ENCODE measurements at places on chromosomes 6 and 20.

- DNase-seq: no peak
Measured at GRCh38 chr20:19249106-19249879, 36.9 kb downstream of the SLC24A3 start.

- DNase-seq: no peak
Measured at GRCh38 chr6:106372838-106373501, 12.5 kb downstream of the CRYBG1 start.

- DNase-seq: no peak
Measured at GRCh38 chr6:26152226-26153101, 65.2 kb downstream of the HFE start.

- no peak for DNase-seq
Measured at GRCh38 chr6:147738516-147739162, 230.1 kb downstream of the SAMD5 start.

DNA sequence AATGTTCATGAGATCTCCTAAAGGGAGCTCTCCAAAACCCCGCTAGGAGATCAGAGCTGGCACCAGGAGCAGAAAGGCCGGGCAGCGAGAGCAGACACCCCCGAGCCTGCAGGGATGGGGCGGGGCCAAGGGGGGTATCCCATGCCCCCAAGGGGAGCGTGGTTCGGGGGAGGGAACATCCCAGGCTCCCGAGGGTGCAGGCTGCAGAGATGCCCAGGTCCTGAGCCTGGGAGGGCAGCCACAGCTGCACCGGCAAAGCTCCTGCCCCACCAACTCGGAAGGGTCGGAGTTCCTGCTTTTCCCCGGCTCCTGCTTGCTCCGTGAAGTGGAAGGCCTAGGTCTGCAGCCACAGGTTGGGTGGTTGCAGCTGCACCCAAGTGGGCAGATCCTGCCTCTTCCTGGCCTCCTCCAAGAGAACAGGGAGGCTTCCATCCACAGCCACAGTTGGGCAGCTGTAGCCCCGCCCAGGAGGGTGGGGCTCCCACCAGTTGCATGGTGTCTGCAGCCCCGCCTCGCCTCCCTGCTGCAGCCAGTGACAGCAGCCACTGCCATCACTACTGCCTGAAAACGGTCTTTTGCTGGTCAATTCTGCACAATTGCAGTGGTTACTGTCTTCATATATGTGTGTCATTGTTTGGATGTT is 13.4 kb upstream of the GMNN start:
- no peak for DNase-seq

- DNase-seq: no peak
Measured at GRCh38 chr6:142408409-142408808, 106.6 kb downstream of the ADGRG6 start.

DNA sequence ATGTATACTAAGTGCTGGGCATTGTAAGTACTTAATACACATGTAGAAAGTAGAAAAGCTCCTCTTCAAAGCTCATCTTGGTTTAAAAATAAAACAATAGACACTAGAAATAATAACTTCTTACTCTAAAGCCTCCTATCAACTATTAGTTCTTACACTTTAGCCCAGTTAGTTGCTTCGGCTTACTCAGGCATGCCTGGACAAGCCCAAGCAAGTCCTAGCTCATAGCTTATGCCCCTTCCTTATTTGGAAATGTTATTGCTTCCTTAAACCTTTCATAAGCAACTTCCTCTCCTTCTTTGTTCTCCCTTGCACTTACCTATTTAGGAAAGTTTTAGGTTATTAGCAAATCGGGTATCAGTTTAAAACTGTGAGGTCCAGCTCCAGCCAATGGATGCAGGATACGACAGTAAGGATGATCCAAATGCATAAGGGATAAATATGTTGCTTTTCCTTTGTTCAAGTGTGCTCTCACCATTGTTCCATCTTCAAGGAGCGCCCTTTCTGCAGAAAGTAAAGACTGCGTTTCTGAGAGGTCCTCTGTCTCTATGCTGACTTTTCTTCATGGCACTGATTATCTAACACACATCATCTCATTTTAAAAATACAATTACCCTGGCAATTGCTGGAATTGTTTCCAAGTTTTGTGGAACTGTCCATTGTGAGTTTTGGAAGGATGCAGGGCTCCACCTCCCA is 12.3 kb downstream of the TMEM30A start:
- DNase-seq: no peak
